ENCODE measurements at places on chromosomes 12 and 14.

DNA sequence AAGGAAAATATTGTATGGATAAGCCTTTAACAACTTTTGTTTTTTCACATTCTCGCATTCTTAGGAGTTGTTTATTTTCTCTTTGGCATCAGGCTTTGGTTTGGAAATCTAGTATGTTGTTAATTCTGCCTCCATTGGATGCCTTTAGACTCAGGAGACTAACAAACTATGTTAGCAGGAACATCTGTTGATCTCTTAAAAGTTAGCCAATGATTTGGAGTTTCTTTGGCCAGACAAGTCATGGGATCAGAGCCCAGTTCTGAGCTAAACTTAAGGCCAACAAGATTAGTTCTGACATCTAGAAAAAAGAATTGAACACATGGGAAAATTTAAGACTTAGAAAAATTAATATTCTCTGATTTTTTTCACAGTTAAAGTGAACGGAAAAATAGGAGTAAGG is 35.3 kb upstream of the STRAP start:
- no peak for DNase-seq

DNA sequence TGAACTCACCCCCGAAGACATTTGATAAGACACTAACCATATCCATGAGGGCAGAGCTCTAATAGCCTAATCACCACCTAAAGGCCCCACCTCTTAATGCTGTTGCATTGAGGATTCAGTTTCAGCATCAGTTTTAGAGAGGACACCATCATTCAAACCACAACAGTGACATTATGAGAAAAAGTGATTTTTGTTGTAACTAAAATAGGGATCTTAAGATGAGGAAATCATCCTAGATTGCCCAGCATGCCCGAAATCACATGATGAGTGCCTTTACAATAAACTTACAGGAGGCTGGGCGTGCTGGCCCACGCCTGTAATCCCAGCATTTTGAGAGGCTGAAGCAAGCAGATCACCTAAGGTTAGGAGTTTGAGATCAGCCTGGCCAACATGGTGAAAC is 9.7 kb upstream of the GLT1D1 start:
- no peak for DNase-seq

DNA sequence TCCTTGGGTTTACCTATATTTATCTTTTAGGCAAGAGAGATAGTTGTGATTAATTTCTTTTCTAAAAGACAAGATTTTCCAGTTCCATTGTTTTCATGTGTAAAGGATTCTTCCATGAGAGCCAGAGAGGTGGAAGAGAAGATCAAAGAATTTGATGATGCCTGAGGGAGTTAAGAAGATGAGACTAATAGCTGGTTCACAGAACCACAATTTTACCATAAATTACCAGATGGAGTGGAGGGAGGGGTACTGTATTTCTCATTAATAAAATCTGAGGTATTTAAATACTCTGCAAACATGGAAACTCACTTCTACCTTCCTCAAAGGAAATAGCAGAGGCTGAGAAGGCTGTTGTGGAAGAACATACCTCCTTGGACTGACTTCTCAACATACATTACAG is 34.6 kb downstream of the ALKBH1 start:
- DNase-seq: no peak

DNA sequence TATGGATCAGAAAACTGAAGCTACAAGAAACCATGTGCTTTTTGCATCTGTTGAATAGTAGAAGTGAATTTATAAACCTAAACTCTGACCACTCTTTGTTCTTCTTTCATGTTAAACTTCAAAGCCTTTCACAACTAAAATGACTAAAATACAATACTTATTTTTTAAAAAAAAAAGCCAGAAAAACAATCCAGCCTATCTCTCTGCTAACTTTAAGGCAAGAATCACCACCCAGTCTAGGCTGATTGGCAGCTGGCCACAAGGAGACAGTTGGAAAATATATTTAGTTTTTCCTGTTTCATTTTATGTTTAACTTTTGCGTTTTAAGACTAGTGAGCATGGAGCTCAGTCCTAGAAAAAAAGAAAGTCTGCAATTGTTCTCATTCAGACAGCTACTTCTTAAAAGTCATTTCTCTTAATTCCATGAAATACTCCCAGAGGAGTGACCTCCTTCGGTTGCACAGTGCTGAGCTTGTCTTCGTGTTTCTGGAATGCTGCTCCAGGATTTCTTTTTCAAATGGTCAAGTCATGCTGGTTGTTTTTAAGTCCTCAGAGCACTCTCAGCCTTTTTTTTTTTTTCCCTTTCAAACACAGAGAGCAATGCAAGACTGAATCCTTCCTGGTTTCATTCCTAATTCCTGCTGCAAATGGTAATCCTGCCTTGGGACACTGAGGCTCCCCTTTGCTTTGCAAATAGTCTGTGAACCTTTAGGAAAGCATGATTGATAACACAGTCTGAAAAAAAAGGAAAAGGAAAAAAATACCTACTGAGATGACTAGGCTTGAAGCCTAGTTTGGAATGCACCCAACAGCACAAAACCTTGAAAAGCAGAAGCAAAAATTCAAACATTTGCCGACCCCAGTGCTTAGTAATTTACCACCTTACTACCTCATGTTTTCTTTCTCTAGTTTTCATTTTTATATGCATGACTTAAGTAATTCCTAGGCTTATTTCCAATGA is 233.3 kb upstream of the DAAM1 start:
- DNase-seq: no peak

- DNase-seq: no peak
Observed at GRCh38 chr12:57272337-57273151, 21.6 kb upstream of the STAC3 start.

DNA sequence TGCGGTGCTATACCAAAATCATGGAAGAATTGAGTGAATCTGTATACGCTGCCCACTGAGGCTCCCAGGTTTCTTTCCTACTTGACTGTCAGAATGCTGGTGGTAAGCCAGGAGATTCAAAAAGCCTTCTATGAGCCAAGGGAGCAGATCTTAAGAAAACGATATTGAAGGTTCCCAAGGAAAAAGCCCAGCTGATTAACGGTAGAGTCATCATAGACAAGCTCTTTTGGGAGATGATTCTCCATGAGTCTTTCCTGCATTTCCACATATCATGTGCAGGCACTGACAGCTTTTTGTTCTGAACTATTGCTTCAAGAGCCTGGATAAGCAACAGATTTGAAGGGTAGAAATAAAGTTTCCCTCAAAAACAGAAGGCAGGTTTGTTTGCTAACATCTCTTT is 17.5 kb downstream of the SLC35F4 start:
- no peak for DNase-seq

DNA sequence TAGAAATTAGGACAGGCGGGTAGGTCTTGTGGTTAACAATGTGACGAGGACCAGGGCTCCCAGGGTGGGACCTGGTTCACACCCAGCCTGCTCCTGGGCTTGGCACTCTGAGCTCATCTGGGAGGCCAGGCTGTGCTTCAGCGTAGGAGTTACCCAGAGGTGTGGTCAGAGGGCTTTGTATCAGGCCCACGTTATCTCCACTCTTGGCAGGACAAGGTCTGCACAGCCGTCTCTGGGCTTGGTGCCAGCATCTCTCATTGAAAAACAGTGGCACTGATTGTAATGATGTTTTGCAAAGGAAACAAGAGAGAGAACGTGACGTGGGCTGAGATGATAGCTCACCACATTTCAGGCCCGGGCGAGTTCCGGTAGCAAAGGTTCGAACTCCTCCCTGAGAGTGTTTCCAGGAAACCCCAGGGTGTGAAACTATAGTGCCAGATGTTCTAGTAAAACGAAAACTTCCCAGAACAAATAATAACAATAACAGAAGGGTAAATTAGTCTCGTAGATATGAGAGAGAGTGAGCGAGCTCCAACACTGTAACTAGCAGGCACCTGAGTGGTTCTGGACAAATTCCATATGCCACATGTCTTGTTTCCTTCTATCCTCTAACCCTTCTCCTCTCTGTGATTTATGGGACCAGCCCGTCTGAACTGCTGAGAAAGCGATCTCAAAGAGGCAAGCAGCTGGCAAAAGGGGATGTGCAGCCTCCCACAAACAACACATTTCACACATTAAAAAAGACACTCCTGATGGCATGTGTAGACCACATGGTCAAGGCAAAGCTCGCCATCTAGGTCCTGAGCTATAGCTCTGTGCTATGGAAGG is 227.3 kb downstream of the KTN1 start:
- no peak for DNase-seq

DNA sequence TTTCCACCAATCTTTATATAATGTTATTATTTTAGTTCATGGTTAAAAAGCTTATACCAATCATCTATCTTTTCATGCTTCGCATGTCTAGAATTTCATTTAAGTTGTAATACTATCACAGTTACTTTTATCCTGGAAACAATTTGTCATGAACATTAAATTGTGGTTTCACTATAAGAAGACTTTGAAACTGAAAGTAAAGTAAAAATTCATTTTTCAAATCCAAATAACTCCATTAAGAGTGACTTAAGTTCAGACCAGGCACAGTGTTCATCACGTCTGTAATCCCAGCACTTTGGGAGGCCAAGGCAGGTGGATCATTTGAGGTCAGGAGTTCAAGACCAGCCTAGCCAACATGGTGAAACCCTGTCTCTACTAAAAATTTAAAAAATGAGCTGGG is 12.4 kb downstream of the ESR2 start:
- no peak for DNase-seq

DNA sequence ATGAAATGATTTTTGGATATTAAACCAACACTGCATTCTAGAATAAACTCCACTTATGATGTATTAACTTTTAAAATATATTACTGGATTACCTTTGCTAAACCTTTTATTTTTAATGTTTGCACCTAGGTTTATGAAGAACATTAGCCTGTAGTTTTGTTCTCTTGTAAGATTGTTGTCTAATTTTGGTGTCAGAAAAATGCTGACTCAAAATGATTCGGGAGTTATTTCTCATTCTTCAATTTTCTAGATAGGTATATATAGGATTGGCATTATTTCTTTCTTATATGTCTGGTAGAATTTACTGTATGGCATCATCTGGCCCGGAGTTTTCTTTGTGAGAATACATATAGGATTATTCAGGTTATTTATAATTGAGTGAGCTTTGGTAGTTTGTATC is 54.6 kb downstream of the MAP4K5 start:
- DNase-seq: no peak
